Mammary epithelial cell (primary cell): ENCODE measurements at places on chromosomes 1 and 21.

DNA sequence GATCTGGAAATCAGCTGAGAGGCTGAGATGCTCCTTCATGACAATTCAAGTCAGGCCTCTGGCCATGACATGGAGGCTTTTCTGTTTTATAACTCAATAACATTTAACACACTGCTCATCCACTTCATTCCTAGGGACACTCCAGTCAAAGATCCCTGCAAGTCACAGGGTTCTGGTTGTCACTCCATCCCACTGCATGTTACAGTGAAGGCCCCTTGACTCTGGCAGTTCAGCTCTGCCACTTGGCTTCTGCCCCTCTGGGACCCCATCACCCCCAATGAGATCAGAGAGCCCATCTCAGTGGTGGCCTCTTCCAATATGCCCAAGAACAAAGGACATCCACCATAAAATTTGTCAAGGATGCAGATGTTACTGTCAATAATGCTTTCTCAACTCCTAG lies 10.0 kb upstream of the FAM110D start:
- no peak for DNase-seq

DNA sequence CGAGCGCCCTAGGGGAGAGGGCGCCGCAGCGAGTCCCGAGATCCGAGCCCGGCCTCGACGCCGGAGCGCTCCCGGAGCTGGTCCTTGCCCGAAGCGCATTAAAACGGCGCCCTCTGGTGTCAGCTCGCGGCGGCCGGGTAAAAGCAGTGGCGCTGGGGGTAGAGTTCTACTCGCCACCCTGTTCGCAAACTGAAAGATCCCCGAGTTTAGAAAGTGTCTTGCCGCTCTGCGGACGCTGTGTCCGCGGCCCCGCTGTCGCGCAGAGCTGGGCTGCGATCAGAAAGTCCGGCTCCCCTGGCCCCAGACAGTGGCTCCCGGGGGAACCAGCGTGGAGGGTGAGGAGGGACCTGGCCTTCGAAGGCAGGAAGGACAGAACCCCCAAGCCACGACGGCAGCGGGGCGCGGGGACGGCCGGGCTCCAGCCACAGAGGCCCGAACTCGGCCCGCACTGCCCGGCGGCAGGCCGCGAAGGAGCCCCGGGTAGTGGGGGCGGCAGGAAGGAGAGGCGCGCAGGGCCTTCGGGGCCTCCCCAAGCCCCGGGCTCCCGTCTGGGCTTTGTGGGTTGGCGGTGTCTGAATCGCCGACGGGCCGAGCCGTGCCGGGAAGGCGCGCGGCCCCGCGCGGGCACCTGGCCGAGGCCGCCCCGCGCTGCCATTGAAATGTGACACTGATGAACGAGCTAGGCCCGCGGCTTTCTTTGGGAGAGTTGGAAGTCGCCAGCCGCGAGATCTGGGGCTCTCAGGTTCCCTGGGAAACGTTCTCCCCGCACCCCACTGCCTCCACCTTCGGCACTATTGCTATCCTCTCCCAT lies 39.1 kb upstream of the NFIA start:
- peak; percentile 62 for DNase-seq

- no peak for DNase-seq
Observed at GRCh38 chr1:89881415-89882058, 60.7 kb downstream of the LRRC8D start.

GRCh38 chr1:46797696-46798470 lies 963 bp upstream of the CYP4B1 start:
- no peak for DNase-seq

DNA sequence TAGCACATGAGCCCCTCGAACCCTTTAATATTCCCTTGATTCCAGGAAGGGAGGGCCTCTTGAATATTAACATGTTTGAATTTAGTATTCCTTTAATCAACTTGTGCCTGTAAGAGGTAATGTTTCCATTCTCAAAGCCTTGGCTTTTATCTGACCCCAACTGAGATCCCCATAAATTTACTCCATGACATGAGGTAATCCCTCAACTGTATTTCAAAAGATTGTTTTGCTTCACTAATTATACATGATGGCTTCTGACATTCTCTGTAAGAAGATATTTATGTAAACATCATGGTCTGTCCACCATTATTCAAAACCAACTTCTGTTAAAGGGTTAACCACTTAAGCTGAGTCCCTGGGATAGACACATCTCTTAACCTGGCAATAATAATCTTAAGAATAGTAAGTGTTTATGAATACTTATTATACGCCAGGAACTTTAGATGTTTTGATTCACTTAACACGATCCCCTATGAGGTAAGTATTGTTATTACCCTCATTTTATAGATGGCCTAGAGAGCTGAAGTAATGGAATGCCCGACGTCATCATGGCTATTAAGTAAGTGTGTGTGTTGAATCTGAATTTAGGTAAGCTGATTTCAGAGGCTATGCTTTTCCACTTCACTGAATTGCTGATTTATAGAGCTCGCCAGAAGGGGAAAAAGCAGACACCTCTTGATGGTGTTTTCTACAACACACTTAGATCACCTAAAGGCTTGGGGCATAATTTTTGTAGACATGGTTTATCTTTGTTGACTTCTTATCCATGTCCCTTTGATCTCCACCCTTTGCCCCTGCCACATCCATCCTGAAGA lies 11.1 kb downstream of the KRTAP19-1 start:
- no peak for DNase-seq
